Glomerular endothelial cell (primary cell): ENCODE measurements at places on chromosomes 4 and X.

GRCh38 chr4:93084599-93085305, 743.8 kb upstream of the ATOH1 start:
- DNase-seq = no peak

DNA sequence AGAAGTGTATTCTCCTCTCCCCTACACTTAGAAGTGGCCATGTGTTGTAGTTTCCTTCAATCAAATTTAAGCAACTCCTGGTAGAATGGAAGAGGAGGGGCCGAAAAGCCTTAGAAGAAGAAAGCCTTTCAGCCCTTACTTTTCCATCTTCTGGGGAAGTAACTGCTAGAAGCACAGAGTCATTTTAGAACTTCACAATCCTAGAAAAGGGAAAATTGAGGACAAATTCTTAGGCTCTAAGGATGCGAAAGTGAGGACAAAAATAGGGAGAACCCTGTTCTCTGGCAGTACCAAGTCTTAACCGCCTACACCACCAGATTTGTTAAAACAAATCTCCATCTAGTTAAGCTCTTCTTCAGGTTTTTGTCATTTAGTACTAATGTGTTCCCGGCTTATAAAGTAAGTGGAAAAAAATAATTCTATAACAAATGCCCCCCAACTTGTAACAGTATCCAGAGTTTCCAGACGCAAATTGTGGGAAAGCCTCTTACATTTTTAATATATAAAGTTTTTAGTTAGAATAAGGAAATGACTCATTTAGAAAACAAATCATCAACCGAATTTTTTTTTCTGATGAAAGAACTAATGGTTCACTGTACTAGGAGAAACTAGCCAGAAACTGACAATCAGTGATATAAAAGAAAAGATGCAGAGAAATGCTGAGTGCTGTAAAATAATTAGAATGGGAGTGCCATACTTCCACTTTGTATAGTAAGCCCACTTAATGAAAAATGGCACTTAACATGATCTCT, 76.0 kb downstream of the ARAP2 start:
- DNase-seq = no peak

DNA sequence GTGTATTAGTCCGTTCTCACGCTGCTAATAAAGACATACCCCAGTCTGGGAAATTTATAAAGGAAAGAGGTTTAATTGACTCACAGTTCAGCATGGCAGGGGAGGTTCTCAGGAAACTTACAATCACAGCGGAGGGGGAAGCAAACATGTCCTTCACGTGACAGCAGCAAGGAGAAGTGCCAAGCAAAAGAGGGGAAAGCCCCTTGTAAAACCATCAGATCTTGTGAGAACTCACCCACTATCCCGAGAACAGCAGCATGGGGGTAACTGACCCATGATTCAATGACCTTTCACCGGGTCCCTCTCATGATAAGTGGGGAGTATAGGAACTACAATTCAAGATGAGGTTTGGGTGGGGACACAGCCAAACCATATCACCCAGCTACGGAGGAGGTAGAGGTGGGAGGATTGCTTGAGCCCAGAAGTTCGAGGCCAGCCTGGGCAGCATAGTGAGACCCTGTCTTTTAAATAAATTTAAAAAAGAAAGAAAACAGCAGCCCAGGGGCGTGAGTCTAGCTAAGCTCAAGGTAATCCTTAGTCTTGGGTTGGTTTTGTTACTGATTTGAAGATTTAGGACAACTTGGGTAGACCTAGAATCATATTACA, 46.4 kb upstream of the TMEM131L start:
- no peak for DNase-seq

DNA sequence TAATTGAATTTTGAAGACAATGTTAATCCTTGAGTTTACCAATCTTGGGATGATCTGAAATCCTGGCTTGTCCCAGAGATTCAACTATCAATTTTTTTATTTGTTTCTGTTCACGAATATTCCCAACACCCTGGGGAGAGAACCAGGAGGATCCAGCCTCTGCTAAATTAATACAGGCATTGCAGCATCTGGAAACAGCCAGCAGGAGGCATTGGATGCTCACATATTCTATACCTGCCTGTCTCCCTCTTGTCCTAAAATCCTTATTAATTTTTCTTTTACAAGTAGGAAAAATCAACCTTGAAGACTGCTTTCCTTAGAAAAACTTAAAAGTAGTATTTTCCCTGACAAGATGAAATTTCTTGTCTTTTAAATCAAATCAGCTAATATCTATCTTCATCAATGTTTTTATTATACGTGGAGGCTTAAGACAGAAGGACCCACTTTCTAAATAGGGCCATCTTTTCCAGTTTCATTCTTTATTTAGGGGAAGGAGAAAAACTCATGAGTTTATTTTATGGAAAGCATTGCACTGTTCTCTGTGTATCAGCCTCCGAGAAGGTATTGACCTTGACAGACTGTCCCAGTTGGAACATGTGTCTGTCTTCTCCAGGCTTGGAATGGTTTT, 102.4 kb downstream of the CLNK start:
- peak; percentile 41 for DNase-seq

- no peak for DNase-seq
These were observed 24.2 kb downstream of the SMPX start for GRCh38 chrX:21733705-21734104.

- DNase-seq = no peak
These were observed 186.1 kb downstream of the ATOH1 start for GRCh38 chr4:94014484-94015136.

DNA sequence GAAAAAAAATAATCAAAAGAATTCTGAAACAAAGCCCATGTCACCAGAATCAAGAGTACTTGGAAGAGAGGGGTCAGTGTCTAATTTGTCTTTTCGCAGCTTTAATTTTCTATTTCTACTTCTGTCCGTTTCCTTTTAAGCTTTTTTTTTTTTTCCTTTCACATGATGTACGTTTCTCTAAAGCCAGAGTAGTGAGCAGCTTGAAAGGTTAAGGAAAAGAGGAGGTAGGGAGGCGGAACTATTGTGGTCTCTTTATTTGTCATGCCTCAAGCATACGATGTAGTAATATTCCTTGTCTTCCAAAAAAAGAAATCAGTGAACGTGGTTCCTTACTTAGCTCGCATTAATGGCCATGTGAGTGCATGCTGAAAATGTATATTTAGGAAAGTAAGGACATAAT, 311.5 kb downstream of the TENM3 start:
- DNase-seq = no peak

DNA sequence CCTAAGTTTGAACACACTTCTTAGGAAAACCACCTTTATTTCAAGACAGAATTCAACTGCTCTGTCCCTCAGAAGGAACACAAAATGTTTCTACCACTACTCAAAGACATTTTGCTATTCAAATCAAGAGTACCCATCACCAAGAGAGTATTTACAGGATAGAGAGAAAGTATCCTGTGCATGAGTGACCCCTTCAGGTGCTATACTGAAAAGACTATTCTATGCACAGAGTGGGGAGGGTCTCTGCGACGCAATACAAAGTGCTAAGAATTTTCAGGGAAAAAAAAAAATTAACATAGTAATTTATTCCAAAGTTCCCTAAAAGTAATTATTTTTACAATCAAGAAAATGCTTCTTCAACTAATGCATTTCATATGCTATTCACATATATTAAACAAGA, 346.4 kb upstream of the FAM241A start:
- DNase-seq = no peak

- no peak for DNase-seq
These were observed 2.3 kb downstream of the HNRNPD start for GRCh38 chr4:82371497-82371896.

DNA sequence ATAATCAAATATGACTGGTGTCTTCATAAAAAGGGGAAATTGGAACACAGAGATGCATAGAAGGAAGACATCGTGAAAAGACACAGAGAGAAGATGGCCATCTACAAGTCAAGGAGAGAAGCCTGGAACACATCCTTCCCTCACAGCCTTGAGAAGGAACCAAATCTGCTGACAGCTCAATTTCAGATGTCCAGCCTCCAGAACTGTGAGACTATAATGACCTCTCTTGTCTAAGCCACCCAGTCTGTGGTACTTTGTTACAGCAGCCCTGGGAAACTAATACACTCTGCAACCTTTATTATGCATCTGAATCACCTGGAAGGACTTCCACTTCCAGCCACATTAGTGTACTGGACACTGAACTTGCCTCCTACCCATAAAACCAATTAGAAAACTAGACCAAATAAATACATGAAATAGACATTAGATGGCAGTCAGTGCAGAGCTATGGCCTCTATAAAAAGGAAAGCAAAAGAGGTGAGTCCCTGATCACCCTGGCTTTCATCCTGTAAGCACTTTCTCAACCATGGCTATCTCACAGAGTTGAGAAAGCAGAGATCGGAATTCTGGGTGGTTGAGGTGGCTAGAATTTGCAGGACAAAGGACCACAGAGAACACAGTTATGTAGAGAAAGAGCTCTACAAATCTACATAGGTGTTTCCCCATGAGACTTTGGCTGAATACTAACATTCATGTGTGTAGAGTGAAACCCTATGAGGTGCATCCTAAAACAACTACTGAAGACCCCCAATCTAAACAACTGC, 25.7 kb downstream of the GAB3 start:
- DNase-seq = no peak

GRCh38 chrX:119942173-119942819, 1.3 kb downstream of the NKAP start:
- no peak for DNase-seq

DNA sequence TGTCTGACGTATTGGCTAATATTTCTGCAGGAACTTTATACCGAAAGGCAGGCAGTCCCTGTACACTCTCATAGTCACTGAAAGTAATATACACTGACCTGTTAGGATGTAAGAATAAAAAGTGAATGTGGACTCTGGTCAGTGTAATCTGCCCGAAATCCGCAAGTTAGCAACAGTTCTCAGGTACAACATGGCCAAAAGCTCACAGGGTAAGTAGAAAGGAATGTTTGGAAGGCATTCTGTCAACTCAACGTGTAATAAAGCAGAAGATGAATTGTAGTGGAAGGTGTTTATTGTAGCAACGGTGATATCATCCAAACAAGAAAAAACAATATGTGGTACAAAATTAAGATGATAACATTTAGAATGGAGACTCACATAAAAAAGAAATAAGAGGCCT, 26.0 kb upstream of the NUP54 start:
- DNase-seq = no peak

DNA sequence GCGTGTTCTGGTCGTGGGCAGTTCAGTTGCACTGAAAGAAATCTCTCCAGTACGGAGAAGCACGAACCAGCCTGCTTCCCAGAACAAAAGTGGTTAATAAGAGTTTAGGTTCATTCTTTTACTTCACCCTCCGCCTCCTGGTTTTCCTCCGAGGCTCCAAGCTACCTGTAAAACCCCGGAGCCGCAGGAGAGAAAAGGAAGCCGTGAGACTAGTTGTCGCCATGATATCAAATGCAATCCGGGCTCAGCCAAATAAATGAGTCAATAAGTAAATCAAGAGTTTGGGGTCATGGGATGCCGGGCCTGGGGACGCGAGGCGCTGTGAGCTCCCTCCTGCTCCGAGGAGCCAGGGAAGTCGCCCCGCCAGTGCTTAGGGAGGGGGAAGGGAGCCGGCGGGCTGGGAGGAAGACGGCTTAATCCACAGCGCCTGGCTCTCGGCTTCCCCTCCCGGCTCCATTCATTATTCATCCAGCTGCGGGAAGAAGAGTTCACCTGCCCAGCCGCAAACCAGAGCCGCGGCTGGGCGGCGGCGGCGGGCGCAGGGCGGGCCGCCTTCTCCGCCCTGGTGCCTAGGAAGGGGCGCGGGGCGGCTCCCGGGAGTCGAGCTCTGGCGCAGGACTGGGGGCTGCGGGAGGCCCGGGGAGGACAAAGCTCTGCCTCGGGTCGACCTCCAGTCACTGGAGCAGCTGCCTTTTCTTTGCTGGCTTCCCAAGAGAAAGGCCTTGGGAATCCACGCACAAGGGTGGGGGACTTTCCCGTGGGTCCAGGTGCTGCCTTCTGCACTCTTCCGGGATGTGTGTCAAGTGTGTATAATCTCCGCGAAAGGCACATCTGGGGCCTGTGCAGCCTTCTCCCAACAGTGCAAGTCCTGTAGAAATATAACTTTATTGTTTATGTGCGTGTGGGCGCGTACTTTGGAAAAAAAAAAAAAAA, 1.7 kb downstream of the FRAS1 start:
- DNase-seq = no peak

GRCh38 chrX:66098162-66098561, 58.3 kb upstream of the VSIG4 start:
- DNase-seq = no peak

DNA sequence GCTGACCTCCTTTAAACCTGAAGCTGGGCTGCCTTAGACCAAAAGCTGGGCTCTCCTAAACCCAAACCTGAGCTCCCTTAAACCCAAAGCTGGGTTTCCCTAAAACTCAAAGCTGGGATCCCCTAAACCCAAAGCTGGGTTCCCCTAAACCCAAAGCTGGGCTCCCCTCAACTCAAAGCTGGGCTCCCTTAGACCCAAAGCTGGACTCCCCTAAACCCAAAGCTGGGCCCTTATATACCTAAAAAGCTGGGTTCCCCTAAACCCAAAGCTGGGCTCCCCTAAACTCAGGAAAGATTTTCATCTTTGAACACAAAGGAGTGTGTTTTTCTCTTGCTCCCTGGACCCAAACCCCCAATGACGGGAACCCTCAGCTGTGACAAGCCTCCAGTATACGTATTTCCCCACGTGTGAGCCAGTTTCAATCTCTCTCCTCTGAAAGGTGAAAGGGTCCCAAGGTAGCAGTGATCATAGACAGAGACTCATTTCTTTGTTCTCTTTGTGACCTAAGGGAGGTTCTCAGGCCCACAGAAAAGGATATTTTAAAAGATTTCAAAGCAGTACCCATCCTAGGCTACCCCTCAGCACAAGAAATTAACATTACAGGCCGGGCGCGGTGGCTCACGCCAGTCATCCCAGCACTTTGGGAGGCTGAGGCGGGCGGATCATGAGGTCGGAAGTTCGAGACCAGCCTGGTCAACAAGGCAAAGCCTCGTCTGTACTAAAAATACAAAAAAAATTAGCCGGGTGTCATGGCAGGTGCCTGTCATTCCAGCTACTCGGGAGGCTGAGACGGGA, 31.3 kb upstream of the ASMTL start:
- DNase-seq = no peak
